ENCODE measurements at places on chromosomes 4 and X.

DNA sequence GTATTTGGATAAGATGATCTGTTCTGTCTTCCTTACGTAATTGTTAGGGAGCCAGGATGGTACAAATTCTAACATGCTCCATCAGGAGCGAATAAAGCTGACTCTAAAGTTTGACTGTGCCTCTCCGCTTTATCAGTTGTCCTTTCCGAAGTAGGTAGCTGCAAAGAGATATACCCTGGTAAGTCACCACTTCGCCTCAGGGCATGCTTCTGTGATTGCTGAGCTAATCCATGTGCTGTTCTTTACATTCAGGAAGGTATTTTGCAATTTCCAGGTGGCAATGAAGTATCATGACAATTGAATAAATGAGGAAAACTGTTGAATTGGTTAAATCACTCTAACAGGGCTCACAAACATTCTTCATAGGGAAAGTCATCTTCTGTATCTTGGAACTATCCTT, 38.9 kb downstream of the KIT start:
- DNase-seq, result no peak

GRCh38 chr4:81577392-81577791, 105.7 kb upstream of the RASGEF1B start:
- no peak for DNase-seq

- DNase-seq, result no peak
These were observed 160.5 kb upstream of the GABRA2 start for GRCh38 chr4:46550471-46550870.

GRCh38 chr4:75018811-75019479, 86.0 kb downstream of the PARM1 start:
- no peak for DNase-seq

DNA sequence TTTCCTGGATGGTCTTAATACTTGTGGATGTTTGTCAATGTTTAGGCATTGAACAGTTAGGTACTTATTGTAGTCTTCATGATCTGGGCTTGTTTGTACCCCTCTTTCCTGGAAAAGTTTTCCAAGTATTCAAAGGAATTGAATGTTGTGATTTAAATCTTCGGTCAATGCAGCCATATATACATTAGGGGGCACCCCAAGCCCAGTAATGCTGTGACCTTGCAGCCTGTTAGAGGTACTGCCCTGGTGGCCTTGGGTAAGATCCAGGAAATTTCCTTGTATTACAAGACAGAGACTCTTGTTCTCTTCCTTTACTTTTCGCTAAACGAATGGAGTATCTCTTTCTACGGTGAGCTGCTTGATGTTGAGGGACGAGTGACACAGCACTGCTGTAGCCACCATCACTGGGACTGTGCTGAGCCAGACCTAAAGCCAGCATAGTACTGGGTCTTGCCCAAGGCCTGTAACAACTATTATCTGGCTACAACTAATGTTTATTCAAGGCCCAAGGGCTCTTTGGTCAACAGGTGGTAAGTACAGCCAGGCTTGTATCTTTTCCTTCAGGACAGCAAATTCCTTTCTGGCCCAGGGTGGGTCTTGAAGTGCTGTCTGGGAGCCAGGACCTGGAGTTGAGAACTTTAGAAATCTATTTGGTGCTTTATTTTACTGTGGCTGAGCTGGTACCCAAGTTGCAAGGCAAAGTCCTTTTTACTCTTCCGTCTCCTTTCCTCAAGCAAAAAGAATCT, 118.3 kb upstream of the ATOH1 start:
- DNase-seq, result no peak

- no peak for DNase-seq
These were observed 7.6 kb downstream of the ENPEP start for GRCh38 chr4:110483516-110483915.

DNA sequence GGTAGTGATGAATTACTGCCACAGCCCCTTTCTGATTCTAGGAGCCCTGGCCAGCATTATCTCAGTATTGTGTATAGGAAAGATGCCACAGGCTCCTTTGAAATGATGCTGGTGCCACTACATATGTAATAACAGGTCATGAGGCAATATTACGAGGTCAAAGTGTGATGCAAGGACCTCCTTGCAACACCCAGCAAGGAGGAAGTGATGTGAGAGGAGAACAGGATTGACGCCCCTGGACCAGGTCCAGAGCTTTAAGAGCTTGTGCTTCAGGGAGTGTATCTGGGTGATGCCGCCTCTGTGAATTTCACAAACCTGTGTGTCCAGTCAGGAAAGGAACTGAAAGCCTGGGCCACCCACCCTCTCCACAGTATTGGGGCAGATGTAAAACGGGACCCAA, 261.8 kb downstream of the MID1IP1 start:
- DNase-seq, result no peak

DNA sequence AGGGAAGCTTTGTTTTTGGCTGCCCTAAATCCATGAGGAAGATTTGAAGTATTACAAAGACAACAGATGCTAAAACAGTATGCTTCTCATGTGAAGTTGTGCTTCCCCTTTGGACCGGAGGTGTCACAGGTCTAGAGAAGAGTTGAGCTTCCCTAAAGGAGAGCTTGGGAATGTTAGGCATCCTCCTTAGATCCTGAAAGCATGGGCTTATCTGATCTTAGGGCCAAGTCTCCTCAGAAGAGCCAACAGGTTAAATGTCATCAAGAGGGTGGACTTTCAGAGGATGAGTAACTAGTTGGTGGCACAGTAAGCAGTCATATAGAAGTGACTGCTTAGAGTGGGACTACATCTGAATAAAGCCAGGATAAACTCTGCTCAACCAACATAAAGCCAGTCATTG, 205.4 kb downstream of the RPA4 start:
- DNase-seq, result no peak

- DNase-seq, result no peak
These were observed 31.6 kb upstream of the C1QTNF7 start for GRCh38 chr4:15396157-15396800.

DNA sequence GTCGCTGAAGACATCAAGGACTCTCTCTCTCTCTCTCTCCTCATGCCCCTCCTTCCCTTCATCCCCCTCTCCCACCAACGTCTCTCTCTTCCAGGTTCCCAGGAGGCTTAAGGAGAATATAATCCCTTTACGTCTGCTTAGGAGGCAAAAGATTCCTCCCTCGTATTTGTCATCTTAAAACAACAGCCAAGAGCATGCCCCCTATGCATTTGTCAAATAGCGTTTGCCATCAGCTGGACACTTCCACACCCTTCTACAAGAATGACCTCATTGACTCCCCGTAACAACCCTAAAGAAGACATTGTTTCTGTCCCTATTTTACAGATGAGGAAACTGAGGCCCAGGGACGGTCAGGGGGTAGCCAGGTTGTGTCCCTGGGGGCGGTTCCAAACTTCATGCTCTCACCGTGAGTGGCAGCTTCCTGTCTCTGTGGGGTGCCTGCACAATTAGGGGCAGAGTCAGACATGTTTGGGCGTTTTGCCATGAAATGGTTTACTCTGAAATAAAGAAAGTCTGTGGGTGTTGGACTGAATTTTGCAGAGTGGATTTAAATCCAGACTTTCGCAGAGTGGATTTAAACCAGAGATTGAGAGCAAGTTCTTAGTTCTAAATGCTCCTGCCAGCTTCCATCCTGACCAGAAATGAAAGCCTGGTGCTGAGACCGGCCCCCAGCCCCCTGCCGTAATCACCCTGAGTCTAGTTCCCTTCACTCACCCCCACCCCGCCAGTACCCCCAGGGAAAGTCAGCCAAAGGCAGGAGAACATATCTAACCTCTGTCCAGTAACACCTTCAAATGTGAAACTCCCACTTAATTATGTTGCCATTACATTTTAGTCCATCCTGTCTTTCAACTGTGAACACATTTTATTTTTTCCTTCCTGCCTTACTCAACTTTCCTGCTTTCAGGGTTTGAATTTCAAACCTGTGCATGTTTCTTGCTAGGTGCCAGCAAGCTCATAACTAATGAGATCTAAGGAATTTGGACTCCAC, 44.3 kb upstream of the TBL1X start:
- no peak for DNase-seq

DNA sequence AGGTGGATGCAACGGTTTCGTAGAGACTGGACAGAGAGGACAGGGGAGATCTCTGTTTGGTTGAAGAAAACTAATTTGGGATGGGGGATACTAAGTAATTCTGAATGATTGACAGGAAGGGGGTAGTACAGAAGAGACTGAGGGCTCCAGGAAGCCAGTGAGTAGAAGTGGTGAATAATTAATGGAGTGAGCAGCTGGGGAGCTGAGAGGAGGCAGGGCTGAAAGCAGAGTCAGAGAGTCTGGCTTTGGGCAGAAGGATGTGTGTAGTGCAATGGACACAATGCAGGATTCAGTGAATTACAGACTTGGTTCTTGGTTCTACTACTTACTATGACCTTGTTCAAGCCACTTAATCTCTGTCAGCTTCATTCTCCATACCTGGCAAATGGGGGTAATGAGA, 161.7 kb downstream of the RBMX2 start:
- DNase-seq, result no peak

DNA sequence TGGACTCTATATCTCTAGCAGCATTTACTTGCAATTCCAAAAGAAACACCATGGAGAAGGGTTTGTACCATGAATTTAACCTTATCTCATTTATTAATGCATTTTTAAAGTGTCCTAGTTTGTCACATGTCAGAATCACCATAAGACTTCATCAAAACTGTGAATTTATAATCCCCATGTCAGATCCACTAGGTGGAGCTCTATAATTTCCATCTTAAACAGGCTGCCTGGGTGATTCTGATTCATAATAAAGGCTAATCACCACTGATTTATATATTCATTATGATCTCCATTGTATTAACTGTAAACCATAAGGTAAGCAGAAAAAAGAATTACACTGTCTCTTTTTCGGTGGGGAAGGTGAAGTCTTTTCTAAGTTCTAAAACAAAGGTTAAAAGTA, 4.0 kb downstream of the TCEAL2 start:
- no peak for DNase-seq

- no peak for DNase-seq
These were observed 149.6 kb downstream of the ANAPC10 start for GRCh38 chr4:144948421-144948820.

- DNase-seq, result no peak
These were observed 2.6 kb downstream of the PGK1 start for GRCh38 chrX:78106651-78106986.

DNA sequence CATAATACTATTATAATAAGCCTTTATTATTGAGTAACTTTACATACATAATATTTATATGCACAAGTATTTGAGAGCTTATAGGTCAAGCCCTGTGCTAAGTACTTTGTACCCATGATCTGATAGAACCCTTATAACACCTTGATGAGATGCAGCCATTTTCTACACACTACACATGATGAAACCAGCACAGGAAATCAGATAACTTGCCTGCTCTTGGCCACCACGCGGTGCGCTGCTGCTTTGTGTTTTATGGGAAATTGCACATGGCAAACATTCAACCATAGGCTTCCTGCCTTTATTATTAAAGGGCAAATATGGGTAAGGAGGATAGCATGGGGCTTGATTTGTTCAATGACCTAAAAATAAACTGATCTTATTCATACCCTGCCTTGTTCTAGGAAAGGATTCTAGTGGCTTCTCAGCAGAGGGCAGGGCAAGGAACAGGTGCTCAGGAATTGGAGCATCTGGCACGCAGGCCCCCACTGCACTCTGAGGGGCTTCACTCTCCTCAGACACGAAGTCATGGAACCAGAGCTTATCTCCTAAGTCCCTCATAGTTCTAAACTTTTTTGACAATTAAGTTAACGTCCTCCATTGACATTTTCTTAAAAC, 31.6 kb upstream of the NAP1L5 start:
- no peak for DNase-seq

DNA sequence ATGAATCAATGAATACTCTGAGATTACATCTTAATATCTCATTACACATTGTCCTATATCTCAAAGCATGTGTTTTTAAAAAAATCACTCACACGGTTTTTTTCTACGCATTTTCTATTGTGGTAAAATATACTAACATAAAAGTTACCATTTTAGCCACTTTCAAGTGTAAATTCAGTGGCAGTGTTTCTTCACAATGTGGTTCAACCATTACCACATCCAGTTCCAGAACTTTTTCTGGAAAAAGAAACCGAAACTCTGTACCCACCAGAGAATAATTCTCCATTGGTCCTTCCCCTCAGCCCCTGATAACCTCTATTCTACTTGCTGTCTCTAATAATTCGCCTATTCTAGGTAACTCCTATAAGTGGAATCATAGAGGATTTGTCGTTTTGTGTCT, 35.3 kb upstream of the ACSL1 start:
- no peak for DNase-seq

GRCh38 chr4:94640151-94640550, 117.6 kb upstream of the BMPR1B start:
- no peak for DNase-seq

- DNase-seq, result no peak
These were observed 246.0 kb downstream of the FBXW7 start for GRCh38 chr4:152289941-152290340.

DNA sequence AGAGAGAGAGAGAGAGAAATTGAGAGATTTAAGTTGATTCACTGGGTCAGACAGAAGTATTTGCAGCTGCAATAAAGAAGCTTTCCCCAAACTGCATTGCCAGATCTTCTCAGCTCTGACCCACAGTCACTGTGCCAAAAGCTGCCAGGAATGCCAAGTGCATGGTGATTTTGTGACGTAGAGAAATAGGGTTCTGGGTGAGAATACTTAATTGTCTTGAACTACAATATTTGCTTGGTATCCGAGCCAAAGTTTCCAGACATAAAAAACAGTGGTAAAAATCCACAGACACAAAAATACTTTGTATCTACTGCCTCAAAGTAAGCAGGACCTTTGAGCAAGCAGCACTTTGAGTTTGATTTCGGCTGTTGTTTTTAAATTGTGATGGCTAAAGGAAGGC, 331.1 kb downstream of the GRID2 start:
- no peak for DNase-seq

DNA sequence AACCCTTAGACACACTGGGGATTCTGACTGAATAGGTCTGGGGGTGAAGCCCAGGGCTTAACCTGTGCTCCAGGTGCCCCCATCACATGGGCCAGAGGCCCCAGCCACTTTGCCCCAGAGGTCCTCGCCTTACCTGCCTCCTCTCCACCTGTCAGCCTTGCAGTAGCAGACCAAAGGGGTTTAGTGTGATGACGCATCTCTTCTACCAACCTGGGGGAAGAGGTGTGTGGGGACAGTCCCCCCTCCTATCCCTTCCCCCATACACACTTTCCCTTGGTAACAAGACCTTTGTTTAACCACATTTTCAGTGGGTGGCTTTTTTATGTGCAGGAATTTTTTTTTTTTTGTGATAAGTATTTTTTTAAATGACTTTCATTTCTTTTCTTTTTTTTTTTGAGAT, 6.3 kb downstream of the CLCN4 start:
- no peak for DNase-seq

DNA sequence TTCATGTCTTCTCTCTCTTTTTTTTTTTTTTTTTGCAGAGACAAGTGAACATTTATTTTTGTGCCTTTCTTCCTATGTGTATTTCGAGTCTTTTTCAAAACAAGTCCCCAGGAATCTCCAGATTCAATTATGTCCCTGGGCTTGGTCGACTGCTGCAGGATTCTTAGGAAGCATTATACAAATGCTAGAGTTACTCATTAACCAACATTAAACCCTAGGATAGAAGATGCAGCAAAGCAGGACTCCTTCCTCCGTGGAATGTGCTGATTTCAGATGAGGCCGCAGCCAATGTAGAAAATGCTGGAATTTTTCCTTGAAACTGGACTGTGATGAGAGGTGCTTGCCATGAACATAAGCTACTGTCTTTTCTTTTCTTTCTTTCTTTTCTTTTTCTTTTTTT, 3.4 kb downstream of the ZNF81 start:
- DNase-seq, result no peak

GRCh38 chrX:102978594-102978993, 41.5 kb downstream of the RAB40AL start:
- DNase-seq, result no peak
